ENCODE measurements at places on chromosomes 13 and 19.

DNA sequence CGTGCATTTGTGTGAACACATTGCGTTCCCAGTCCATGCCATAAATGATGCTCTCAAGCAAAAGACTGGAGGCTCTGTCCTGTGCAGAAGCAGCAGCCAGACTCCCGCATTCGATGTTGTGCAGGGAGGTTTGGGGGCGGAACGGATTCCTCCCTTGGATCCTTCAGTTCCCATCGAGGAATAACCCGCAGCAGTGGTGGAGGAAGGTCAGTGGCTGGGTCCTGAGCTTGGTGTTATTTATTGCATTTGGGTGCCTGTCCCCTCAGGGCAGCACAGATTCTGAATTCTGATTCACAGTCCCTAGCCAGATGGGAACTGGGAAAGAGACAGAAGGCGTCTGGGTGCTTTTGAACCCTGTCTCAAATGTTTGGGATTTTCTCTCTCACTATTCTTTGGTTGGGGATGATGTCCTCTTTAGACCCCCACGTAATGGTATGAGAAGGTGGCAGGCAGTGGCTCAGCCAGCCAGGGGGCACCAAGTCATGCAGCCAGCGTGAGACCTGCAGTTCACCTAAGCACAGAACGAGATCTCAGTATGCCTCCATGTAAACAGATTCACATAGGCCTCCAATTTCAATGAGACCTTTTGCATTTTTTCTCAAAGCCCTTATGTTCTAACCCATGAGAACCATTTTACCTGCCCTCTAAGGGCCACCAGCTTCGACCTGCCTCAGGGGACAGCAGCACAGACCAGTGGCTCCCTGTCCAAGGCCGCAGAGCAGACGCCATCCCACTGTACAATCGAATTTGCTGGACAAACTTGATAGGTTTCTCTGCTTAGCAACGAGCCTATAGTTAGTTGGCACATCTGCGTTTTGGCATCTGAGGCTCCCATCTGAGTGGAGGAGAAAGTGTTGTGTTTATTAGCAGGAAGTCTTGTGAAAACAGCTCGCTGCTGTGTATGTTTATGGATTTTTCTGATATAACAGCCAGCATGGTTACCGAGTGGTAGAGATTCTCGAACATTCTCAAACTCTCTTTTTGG is 17.8 kb downstream of the KCTD15 start:
- DNase-seq, result no peak

DNA sequence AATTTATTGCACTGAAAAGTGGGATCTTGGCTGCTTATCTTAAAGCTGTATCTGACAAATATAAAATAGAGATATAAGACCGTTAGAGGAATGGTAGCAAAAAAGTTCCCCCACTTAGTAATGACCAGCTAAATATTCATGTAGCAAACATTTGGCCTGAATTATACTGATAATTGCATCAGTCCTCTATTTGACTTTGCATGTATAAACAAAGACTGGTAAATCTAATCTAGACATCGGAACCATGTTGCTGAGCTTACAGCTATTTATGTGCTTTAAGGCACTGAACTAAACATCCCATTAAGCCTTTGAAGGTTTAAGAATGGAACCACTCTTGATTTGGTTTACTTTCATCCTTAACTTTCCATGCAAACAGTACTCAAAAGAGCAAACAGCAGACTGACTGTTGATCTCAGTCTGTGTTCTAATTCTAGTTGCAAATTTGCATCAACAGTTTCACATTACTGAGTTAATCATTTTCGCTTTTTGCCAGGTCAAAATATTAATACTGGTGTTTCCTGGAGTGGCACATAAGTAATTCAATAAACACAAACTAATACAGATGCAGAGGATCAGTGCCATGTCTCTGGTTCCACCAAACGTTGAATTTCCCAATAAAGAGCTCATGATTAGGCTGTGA is 203.5 kb upstream of the HTR2A start:
- peak; percentile 18 for DNase-seq

DNA sequence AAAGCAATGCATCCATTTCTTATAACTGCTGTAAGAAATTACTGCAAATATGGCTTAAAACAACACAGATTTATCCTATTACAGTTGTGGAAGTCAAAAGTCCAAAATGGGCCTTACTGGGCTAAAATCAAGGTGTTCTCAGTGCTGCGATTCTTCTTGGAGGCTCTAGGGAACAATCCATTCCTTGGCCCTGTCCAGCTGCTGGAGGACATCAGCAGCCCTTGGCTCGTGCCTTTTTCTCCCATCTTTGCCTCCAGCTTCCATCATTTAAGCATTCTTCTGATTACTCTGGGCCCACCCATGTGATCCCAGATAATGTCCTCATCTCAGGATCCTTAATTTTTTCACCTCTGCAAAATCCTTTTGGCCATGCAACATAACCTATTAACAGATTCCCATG is 607.1 kb downstream of the DCT start:
- DNase-seq, result no peak

DNA sequence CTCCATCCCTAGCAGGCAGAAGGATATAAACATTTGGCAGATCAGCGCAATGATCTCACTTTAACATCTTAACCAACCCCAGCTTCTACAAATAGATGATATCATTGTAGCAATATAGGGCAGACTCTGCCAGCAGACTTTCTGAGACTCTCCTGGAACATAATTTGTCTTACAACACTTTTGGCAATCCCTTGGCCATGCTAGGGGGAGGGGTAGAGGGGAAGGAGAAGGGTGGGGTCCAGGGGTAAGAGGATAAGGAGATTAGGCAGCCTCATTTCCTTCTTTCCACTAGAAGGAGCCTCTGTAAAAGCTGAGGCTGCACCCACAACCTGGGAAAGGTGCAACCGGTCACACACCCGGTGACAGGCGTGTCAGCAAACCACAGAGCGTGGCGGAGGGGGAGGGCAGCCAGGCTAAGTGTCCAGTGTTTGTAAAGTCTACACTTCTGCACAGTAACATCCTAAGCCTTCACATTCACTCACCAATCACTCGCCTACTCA is 8.7 kb upstream of the UBAC2 start:
- DNase-seq, result peak; percentile 38
